Smooth muscle cell of the umbilical artery (primary cell): ENCODE measurements at places on chromosomes 16 and 17. TPM values are rescaled to one million over a fixed set of nuclear protein-coding genes. Genes with fewer than 3 reads are reported as not detected.

The NOD2 gene
- total RNA-seq, result under 0.01 TPM in 1 of 2 replicates, not detected in the other

The KRTAP2-2 gene
- not detected in 2 replicates for total RNA-seq

The LDHD gene
- total RNA-seq, result 1.8 and 3.3 TPM in 2 replicates

The MEFV gene
- 0.14 TPM in 1 of 2 replicates, not detected in the other for total RNA-seq

The C17orf107 gene
- 6.8 and 7.8 TPM in 2 replicates for total RNA-seq

The G6PC1 gene
- not detected in 2 replicates for total RNA-seq

The CAVIN1 gene
- 374 and 587 TPM in 2 replicates for total RNA-seq

The ADGRG1 gene
- 0.89 and 2.3 TPM in 2 replicates for total RNA-seq

The MAP2K6 gene
- total RNA-seq, result 0.37 and 1.8 TPM in 2 replicates

The TBC1D26 gene
- under 0.01 and 0.18 TPM in 2 replicates for total RNA-seq

The PER1 gene
- total RNA-seq, result 3.0 and 11.3 TPM in 2 replicates

The XYLT1 gene
- 83.9 and 109 TPM in 2 replicates for total RNA-seq

The ITGAL gene
- total RNA-seq, result 0.89 TPM in 1 of 2 replicates, not detected in the other

The CHST6 gene
- total RNA-seq, result 4.5 and 6.2 TPM in 2 replicates

The TLCD3A gene
- total RNA-seq, result 30.3 and 32.1 TPM in 2 replicates

The TMEM114 gene
- not detected in 2 replicates for total RNA-seq

The ST6GALNAC1 gene
- not detected in 2 replicates for total RNA-seq
